H9 (cell line): ENCODE measurements at places on chromosomes 7 and 10.

DNA sequence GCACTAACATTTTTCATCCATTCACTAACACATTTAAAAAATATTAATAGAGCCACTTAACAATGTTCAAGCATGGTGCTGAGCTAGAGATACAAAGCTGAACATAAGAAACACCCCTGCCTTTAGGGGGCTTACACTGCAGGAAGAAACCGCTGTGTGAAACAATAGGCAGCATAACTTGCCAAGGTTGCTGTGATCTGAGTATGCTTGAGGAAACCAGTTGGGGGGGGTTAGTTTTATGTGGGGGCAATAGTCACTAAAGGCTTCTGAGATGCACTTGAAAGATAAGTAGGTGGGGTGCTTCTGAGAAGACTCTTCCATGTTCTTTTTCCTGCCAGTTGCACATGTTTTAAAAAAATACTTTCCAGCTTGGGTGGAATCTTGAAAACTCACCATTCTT lies 2.8 kb downstream of the RBM17 start:
- peak overlapping the region; percentile 16; the same call in 1 of the 2 replicates for H3K4me3 ChIP-seq
- H3K36me3 ChIP-seq, result no peaks in the 10 kb centered on the region; the same call in 2 of the 3 replicates
- H3K27ac ChIP-seq, result no peak overlapping the region

- no peaks in the 10 kb centered on the region for H3K4me1 ChIP-seq
- H3K4me3 ChIP-seq, result no peak overlapping the region
- no peak for DNase-seq
- H3K27ac ChIP-seq, result no peak overlapping the region
- H3K36me3 ChIP-seq, result no peaks in the 10 kb centered on the region
Observed at GRCh38 chr7:69359003-69359700, 239.1 kb upstream of the AUTS2 start.

GRCh38 chr10:47311193-47311931 lies 10.9 kb upstream of the GDF2 start:
- H3K36me3 ChIP-seq, result no peaks in the 10 kb centered on the region
- no peak overlapping the region for H3K27ac ChIP-seq

- H3K4me1 ChIP-seq, result no peaks in the 10 kb centered on the region; the same call in 1 of the 2 replicates
- no peaks in the 10 kb centered on the region for H3K27me3 ChIP-seq
- H3K36me3 ChIP-seq, result no peaks in the 10 kb centered on the region
- no peak for DNase-seq
- no peak overlapping the region for H3K4me3 ChIP-seq
Observed at GRCh38 chr10:97149079-97149531, 36.7 kb downstream of the SLIT1 start.

GRCh38 chr10:6719561-6719960 lies 139.5 kb upstream of the PRKCQ start:
- H3K4me3 ChIP-seq, result no peak overlapping the region
- DNase-seq, result no peak
- H3K36me3 ChIP-seq, result peaks cover 10% of the 10 kb centered on the region
- H3K4me1 ChIP-seq, result peaks cover 16% of the 10 kb centered on the region; the same call in 1 of the 2 replicates

DNA sequence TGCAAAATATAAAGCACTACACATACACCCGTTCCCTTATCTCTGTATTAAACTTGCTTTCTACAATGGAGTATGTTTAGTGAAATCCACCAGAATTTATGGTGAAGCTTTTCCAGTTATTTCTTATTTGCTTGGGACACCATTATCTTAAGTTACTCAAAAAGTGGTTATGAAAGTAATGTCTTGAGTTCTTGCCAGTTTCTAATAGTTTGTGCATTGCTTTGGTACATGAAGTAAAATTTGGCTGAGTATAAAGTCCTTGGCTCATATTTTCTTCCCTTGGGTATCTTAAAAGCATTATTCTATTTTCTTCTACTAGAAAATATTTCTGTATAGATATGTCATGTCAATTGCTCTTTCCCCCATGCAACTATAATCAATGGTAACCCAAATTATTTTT lies 85.2 kb downstream of the POLR1F start:
- H3K4me1 ChIP-seq, result no peaks in the 10 kb centered on the region
- no peaks in the 10 kb centered on the region for H3K27me3 ChIP-seq
- no peak overlapping the region for H3K4me3 ChIP-seq
- H3K27ac ChIP-seq, result no peak overlapping the region
- H3K36me3 ChIP-seq, result no peaks in the 10 kb centered on the region

GRCh38 chr7:53661645-53662217 lies 626.3 kb downstream of the POM121L12 start:
- no peak overlapping the region for H3K4me3 ChIP-seq
- DNase-seq, result no peak
- H3K4me1 ChIP-seq, result no peaks in the 10 kb centered on the region
- H3K27me3 ChIP-seq, result no peaks in the 10 kb centered on the region
- H3K27ac ChIP-seq, result no peak overlapping the region

DNA sequence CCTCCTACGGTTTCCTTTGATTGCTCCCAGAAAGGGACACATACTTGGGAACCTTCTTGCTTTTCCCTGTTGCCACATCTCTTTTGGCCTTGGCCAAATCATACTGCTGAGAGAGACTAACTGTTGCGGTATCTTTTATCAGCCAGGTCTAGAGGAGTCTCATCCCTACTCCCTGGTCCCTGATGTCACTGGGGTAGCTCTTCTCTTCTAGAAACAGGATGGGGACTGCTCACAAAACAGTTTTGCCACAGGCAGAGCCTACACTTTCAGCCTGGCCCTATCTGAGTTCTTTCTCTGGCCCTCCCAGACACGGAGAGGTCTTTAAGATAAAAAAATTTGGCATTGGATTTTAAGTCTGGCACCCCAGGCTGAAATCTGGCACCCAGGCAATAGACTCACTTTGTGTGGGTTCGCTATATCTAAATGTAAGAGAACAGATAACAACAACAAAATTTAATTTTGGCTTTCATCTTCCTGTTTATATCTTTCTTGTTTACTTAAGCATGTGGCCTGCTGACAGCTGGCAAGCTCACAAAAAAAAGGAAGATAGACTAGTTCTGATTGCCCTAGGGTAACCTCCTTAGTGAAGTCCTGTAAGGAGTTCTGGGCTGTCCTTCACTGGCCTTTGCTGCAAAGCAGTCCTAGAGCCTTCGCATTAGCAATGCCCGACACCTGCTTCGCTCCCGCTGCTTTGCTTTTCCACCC lies 228.3 kb upstream of the NPVF start:
- no peak for DNase-seq
- no peaks in the 10 kb centered on the region for H3K36me3 ChIP-seq
- no peaks in the 10 kb centered on the region for H3K27me3 ChIP-seq

DNA sequence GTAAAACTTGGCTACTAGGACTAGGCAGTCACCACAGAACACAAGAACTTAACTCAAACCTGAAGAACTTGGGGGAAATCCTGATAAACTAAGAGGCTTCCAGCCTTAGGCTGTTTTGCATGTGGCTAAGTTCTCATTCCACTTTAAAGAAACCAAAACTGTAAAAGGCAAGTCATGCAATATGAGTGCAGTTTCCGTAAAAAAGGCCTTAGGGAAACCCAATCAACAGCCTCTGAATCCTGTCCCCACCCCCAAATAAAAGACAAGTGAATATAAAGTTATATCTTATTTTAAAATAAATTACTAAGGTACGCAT lies 95.1 kb downstream of the USP6NL start:
- H3K27ac ChIP-seq, result no peak overlapping the region
- no peak for DNase-seq
- no peak overlapping the region for H3K4me3 ChIP-seq
- H3K36me3 ChIP-seq, result peaks cover 4% of the 10 kb centered on the region; the same call in 1 of the 2 replicates
- H3K4me1 ChIP-seq, result no peaks in the 10 kb centered on the region

GRCh38 chr10:104666106-104666505 lies 25.0 kb downstream of the SORCS3 start:
- H3K4me1 ChIP-seq, result no peaks in the 10 kb centered on the region
- 0 out of 2 replicates have a peak, but pooled peaks cover 3% of the 10 kb centered on the region for H3K36me3 ChIP-seq
- no peak overlapping the region for H3K27ac ChIP-seq
- DNase-seq, result no peak

DNA sequence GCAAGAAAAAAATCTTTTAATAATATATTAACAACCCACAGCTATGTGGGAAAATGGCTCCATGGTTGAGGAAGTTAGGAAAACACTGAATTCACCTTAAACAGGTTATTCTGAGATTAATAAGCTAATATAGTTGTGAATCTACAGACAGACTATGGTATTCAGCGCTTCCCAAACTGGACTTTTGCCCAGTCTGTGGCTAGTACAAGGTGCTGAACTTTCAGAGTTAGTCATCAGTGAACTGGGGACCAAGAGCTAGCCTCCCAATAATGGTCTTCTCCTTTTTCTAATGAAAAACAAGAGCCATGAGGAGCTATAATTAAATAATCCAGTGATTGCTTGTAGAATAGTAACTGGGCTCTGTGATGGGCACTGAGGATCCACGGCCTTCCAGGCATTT lies 65.3 kb downstream of the FRMPD2 start:
- H3K4me1 ChIP-seq, result no peaks in the 10 kb centered on the region
- no peak overlapping the region for H3K27ac ChIP-seq
- H3K36me3 ChIP-seq, result no peaks in the 10 kb centered on the region; the same call in 2 of the 3 replicates
- H3K4me3 ChIP-seq, result no peak overlapping the region

GRCh38 chr7:44290252-44290620 lies 35.2 kb downstream of the CAMK2B start:
- no peaks in the 10 kb centered on the region for H3K4me1 ChIP-seq
- no peak overlapping the region for H3K4me3 ChIP-seq
- no peaks in the 10 kb centered on the region for H3K27me3 ChIP-seq
- no peak for DNase-seq
- H3K27ac ChIP-seq, result no peak overlapping the region
- no peaks in the 10 kb centered on the region for H3K36me3 ChIP-seq

DNA sequence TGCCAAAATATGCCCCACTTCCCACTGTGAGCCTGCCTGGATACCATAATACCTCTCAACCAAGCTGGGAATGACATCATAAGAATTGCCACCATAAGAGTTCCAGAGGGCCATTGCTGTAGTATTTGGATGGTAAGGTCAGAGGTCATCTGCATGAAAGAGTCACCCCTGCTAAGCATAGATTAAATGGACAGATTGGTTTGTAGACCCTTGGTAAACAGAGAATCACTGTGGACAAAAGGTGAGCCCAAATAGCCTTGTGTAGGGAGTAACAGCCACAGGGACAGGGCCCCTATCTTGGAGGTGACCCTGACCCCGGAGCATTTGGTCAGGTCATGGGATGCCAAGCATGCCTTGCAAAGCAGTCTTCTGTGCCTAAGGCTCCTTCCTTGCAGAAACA lies 129.7 kb downstream of the GPAM start:
- no peaks in the 10 kb centered on the region for H3K36me3 ChIP-seq
- H3K4me1 ChIP-seq, result no peaks in the 10 kb centered on the region
- no peak overlapping the region for H3K4me3 ChIP-seq
- H3K27ac ChIP-seq, result no peak overlapping the region

DNA sequence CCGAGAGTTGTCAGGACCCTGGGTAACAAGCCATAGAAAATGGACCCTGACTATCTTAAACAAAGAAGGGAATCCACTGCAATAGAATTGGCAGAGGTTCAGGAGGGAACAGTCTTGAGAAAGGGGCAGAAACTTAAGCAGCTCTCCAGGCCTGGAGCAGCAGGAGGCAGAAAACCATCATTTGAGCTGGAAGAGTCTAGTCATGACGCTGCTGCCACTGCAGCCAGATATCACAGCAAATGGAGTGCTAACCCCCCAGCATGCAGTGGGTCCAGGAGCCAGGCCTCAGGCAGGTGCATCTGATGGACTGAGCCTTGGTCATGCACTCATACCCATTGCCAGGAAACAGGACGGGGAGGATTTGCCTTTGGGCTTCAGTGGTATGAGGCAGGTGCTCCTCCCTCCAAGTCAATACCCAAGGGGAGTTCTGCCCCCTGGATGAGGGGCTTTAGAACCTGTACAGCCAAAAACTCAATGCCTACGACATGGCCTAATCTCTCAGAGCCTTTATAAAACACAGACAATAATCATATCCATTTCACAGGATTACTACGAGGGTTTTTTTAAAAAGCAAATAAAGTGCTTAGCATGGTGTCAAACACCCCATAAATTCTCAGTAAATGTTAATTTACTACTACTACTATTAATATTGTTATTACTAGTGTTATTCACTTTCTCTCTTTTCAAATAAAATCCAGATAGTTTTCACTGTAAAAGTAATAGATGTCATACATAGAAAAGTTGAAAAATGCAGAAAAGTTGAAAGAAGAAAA lies 30.7 kb downstream of the DUSP5 start:
- H3K36me3 ChIP-seq, result no peaks in the 10 kb centered on the region
- H3K27ac ChIP-seq, result no peak overlapping the region
- peaks cover 8% of the 10 kb centered on the region; the same call in 1 of the 2 replicates for H3K4me1 ChIP-seq
- no peaks in the 10 kb centered on the region for H3K27me3 ChIP-seq
- DNase-seq, result no peak
- no peak overlapping the region for H3K4me3 ChIP-seq

GRCh38 chr10:2761311-2761710 lies 306.0 kb upstream of the PFKP start:
- H3K4me1 ChIP-seq, result no peaks in the 10 kb centered on the region
- DNase-seq, result no peak
- no peak overlapping the region for H3K4me3 ChIP-seq
- peaks cover 5% of the 10 kb centered on the region; the same call in 1 of the 2 replicates for H3K36me3 ChIP-seq

DNA sequence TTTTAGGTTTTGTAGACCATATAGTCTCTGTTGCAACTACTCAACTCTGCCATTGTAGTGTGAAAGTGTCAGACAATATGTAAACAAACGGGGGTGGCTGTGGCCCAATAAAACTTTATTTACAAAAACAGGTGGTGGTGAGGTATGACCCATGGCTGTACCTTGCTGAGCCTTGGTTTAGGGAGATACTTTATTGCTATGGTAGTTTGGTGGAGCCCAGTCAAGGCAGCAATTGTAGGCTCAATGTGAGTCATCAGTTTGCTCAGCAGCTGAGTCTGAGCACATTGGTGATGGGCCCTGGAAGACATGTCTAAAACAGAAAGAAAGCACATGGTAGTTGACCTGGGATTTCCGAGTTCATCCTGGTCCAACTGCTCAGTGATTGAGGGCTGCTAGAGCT lies 242.5 kb downstream of the REEP3 start:
- no peaks in the 10 kb centered on the region for H3K27me3 ChIP-seq
- no peak overlapping the region for H3K4me3 ChIP-seq
- no peaks in the 10 kb centered on the region for H3K36me3 ChIP-seq
- no peak for DNase-seq

GRCh38 chr7:64774204-64774842 lies 19.9 kb upstream of the ZNF138 start:
- no peak for DNase-seq
- H3K36me3 ChIP-seq, result peaks cover 2% of the 10 kb centered on the region; the same call in 1 of the 3 replicates
- no peak overlapping the region for H3K27ac ChIP-seq

DNA sequence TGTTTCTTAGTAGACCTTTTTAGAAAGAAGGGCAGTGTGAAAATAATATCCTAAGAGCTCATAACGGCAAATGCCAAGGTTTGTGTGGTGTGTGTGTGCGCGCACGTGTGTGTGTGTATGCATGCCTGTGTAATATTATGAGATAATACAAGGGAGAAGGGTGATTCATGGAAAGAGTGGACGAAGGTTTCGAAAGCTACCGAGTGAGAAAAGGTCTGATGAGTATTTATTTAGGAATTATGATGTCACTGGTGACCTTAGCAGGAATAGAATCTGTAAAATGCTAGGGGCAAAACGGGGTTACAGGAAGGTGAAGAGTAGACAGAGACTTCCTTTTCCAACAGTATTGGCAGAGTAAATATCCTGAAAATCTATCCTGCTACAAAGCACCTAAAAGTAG lies 107.3 kb downstream of the AHR start:
- no peaks in the 10 kb centered on the region for H3K4me1 ChIP-seq
- H3K4me3 ChIP-seq, result no peak overlapping the region
- H3K27ac ChIP-seq, result no peak overlapping the region
- DNase-seq, result no peak
- no peaks in the 10 kb centered on the region for H3K36me3 ChIP-seq
